ENCODE measurements at places on chromosomes 3 and 15.

GRCh38 chr15:70956201-70956995 is 63.8 kb downstream of the LRRC49 start:
- DNase-seq = no peak

GRCh38 chr3:16286161-16286560 is 21.1 kb downstream of the OXNAD1 start:
- DNase-seq = peak; percentile 68

GRCh38 chr15:83984601-83985000 is 251.0 kb upstream of the GOLGA6L4 start:
- DNase-seq = no peak

DNA sequence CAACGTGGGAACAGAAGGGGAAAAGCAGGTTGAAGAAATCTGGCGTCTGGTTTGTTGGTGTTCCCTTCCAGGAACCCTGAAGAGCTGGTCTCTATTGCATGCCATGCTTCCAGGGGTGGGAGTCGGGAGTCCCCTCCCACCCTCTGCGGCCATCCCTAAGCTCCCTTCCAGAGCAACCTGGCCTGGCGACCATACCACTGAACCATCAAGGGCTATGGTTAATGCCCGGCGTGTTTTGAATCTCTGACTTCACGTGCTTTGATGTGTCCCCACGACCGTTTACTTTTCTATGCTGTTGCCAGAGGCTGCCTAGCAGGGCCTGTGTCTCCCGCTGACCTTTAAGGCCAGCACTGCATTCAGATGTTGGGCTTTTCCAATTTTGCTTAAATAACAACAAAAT is 696 bp upstream of the SNRK start:
- no peak for DNase-seq

DNA sequence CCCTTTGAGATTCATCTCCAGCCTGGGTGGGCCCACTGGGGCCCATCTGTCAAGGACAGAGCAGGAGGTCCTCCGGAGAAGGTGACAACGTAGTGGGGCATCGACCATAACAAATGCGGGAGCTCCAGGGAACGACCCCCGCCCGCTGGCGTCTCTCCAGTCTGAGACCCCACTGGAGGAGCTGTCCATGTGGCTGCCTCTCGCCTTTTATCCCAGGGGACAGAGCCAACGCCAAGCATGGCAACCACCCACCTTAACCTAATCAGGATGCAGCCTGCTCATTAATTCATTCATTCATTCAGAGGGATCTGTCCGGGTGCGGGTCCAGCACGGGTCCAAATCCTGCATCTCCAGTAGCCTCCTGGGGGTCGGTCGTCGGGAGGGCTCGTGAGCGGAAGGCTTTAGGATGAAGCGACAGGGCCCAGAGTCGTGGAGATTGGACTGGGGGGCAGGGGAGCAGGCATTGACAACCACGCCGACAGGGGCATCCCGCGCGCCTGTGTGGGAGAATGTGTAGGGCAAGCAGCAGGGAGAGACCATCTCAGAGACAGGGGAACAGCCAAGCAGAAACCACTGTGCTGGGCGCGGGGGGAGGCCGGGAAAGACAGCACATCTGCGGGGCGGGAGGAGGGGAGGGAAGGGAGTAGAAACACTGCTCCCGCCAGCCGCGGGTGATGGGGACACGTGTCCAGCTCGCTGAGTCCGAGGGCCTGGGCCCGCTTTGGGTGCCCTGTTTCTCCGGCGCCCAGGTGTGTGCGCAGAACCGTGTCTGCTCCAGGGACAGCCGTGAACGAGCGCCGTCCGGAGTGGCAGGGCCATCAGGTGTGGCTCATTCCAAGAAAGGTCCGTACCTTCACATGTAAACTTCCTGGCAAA is 1.9 kb downstream of the PIGZ start:
- DNase-seq = no peak

All from stimulated activated CD8-positive, alpha-beta memory T cell treated with anti-CD3 and anti-CD28 coated beads, Interleukin-7, amount 100 ng/mL, for 48 hours (primary cell).